ENCODE measurements at places on chromosomes 7 and 10.

DNA sequence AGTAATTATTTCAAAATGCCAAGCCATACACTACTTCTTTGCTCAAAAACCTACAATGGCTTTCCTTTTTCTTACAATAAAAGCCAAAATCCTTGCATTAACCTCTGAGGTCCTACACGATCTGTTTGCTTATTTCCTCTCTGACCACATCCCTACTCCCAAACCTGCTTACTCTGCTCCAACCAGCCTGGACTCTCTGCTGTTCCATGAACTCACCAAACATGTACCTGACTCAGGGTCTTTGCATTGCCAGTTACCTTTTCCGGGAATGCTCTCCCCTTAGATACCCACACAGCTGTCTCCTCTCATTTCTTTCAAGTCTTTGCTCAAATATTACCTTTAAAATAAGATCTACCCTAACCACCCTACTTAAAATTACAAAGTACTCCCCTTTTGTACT lies 2.3 kb downstream of the ABCB4 start:
- DNase-seq: no peak

DNA sequence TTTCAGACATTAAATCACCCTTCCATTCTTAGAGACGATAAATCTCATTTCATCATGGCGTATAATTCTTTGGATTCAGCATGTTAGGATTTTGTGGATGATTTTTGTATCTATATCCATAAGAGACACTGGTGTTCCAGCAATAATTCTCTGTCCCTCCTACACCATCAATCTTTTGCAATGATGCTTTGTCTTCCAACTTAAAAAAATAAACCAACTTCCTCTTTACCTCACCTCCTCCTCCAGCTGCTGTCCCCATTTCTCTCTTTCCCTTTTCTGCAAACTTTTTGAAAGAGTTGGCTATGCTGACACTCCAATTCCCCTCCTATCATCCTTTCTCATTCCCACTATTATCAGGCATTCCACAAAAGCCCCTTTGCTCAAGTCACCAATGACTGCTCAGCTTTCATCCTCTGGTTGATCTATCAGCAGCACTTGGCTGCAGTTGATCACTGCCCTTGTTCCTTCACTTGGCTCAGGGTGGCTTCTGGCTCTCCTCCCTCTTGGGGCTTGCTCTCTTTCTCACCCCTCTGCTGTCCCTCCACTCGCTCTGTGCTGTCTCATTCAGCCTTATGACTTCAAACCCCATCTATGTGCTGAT lies 130.0 kb downstream of the ARHGAP22 start:
- no peak for DNase-seq

- DNase-seq: no peak
These were observed 27.0 kb downstream of the PFKFB3 start for GRCh38 chr10:6229746-6230145.

DNA sequence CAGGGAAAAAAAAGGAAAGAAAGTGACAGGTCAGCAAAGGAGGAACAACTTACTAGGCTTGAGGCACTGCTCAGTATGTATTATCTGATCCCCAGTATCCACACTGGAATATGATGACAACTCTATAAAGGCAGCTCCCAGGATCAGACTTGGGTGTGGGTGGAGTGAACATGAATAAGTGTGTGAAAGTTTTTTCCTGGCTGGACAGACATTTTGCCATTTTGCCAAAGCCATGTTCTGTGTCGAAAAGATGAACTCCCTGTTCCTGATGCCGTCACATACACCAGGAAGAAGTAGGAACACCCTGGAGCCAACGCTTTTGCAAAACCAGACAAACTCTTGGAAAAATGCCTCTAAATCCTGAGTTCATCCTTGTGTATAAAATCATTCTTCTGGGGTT lies 143.2 kb upstream of the MEOX2 start:
- no peak for DNase-seq

DNA sequence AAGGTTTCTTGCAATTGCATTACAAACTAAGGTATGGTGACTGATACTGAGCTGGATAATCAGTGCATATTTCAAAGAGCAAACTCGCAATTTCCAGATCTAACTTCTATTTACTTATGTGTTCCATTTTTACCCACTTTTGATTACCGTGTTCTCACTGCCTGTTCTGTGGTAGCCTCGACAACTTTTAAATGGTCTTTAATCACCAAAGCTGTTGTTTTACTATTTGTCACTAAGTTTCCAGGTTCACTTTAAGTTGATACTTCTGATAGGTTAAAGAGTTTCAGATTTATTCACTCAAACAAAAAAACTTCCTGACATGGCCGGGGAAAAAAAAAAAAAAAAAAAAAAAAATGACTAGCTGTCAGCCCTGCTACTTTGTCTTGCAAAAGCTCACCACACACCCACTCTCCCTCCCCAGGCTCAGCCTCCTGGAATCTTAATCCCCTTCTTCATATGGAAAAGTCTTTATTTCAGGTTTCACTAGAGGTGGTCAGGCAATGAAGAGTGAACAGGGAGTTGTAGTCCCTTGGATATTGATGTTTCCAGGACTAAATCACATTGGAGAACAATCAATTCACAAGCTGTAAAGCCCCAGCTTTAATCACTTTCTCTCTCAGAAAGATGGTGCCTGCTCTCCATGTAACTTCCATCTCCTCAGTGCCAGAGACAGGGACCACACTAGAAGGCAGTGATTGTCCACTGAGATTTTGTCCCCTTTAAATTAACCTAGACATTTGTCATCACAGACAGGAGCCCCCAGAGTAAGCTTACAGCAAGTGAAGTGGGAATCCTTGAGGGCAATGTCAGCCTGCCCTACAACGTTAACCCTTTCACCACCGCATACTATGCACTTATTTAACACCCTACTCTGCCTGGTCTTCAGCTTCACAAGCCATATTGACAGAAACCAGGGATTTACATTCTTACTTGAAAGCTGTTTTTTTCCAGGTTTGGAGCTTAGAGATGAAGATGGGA lies 749.1 kb upstream of the SORCS1 start:
- DNase-seq: no peak

DNA sequence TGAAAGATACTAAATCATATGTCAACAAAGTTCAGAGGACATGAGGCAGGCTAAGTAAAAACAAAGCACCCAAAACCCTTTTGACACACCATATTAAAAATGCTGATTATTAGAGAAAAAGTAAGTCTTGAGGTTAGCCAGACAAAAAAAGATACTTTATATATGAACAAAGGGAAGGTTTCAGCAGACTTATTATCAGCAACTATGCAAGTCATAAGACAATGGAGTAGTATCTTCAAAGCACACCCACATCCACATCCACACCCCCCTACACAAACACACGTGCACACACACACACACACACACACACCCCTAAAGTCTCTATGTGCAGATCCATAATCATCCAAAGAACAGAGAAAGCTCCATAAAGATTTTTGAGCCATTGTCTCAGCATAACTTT lies 1373.9 kb upstream of the CELF2 start:
- DNase-seq: no peak

GRCh38 chr10:50398381-50398780 lies 147.1 kb upstream of the ASAH2 start:
- no peak for DNase-seq

- no peak for DNase-seq
These were observed 14.7 kb downstream of the CNPY1 start for GRCh38 chr7:155531681-155532080.

DNA sequence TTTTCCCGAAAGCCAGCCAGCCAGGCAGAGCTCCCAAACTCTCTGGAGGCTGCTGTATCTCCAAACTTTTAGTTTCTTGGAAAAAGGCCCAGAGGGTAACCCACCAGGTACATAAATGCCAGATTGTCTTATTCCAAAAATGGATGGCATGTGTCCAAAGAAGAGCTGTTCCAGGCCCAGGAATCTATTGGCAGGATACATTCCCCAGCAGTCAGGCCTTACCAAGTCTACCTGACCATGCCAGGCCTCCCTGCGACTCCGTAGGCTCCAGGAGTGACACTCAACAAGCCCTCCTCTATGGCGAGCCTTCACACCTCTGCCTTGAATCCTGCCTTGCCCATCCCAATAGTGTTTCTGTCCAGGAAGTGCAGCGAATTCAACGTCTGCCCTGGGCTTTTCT lies 95.6 kb downstream of the GRB10 start:
- DNase-seq: no peak

GRCh38 chr7:104185346-104185745 lies 22.5 kb downstream of the ORC5 start:
- DNase-seq: no peak

- no peak for DNase-seq
These were observed 1080.2 kb downstream of the KCNMA1 start for GRCh38 chr10:76557366-76557765.

GRCh38 chr7:20963556-20964280 lies 177.0 kb upstream of the SP8 start:
- no peak for DNase-seq

GRCh38 chr10:35986756-35987502 lies 344.8 kb upstream of the FZD8 start:
- no peak for DNase-seq

GRCh38 chr7:158185653-158186052 lies 402.0 kb downstream of the PTPRN2 start:
- DNase-seq: no peak

- DNase-seq: no peak
These were observed 57.6 kb upstream of the TARP start for GRCh38 chr7:38330861-38331621.

DNA sequence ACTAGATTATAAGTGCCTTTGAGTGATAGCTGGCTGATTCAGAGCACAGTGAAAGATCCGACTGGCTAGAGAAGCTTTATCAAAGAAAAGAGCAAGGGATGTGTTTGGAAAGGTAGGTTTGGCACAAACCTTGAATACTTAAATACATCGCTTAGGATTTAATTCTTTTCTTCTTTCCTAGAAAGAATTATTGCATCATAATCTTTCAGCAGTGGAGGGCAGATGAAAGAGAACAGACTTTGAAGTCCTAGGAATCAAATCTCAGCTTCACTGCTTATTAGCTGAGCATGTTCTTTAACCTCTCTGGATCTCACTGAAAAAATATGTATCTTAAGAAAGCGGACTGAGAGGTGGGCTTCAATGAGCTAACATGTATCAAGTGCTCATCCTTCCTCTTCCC lies 122.8 kb downstream of the ZNF365 start:
- DNase-seq: no peak

GRCh38 chr10:51709324-51709972 lies 10.1 kb upstream of the CSTF2T start:
- no peak for DNase-seq

- peak; percentile 70 for DNase-seq
These were observed 7.2 kb upstream of the PGAM2 start for GRCh38 chr7:44072364-44073231.

DNA sequence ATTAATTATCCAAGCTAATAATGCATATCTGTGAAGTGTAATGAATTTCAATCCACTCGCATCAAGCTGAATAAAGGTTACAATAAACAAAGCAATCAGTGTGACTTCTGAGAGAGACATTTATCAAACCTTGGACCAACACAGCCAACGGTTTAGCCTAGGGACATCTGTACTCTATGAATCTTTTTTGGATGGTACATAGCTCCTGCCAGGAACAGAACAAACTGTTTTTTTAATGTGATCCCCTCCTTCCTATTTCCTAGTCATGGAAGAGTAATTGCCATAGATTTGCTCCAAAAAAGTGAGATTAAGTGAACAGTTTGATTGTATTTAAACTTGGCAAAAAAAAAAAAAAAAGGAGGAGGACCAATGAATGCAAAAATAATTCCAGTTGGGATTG lies 11.2 kb upstream of the NRCAM start:
- no peak for DNase-seq

- no peak for DNase-seq
These were observed 30.8 kb downstream of the TM9SF3 start for GRCh38 chr10:96556003-96556402.

- no peak for DNase-seq
These were observed 15.6 kb upstream of the RTKN2 start for GRCh38 chr10:62284221-62284620.

- DNase-seq: no peak
These were observed 239.6 kb upstream of the PTN start for GRCh38 chr7:137583172-137583571.

- DNase-seq: no peak
These were observed 116.9 kb downstream of the EVX1 start for GRCh38 chr7:27359181-27360125.

GRCh38 chr7:140745266-140746058 lies 49.0 kb downstream of the NDUFB2 start:
- DNase-seq: no peak

DNA sequence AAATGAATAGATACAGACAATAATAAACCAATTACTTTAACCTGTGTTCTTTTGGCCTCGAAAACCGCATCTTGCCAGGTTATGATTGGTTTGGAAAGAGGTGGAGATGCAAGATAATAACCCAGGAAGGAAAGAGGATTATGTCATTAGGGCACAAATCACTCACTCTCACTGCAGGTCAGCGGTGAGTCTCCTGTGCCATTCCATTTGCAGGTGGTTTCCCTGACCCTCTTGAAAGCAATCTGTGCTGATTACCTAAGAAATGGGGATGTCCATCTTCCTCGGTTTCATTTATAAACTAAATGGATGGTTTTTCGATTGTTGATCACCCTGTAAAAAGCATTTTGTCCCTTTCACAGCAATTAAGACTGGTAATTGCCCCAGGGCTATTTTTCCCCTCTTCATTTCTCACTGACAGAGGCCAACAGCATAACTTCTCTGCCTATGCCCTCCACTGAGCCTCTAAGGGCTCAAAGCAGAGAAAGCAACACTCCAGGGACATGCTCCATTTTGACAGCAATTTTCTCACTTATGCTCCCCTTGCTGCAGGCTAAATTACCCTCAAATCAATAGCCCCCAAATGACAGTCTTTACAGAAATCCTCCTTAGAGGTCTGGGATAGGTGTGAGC lies 257.5 kb downstream of the IPMK start:
- DNase-seq: no peak

- DNase-seq: no peak
These were observed 34.0 kb downstream of the INPP5F start for GRCh38 chr10:119759832-119760231.

GRCh38 chr7:101952355-101953247 lies 135.2 kb downstream of the CUX1 start:
- DNase-seq: peak; percentile 29

DNA sequence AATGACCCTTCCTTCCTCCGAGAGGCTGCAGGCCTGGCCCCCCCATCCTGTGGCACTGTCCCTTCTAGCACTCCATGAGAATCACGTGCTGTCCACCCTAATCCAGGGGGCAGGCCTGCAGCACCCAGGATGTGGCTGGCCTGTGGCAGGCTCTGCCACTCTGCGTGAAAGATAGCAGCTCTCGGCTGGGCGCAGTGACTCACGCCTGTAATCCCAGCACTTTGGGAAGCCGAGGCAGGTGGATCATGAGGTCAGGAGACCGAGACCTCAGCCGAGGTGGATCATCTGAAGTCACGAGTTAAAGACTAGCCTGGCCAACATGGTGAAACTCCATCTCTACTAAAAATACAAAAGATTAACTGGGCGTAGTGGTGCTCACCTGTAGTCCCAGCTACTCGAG lies 18.9 kb upstream of the LFNG start:
- DNase-seq: no peak

DNA sequence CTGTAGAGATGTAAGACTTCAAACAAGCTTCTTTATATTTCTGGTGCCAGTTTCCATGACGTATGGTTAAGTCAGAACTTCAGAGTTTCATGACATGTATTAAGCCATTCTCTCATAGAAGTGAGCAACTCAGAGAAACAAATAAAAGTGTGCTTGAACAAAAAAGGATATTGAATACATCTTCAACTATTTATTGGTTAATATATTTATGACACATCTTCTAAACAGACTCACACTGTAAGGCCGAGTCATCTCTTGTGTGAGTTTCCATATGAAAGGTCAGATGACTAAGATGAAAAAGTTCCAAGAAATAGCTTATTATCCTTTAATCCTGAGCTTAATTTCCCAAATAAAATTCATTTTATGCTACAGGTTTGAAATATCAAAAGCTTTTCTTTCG lies 105.5 kb upstream of the CSTF2T start:
- DNase-seq: no peak

Data from A549 (cell line).